ENCODE measurements at places on chromosomes 1 and 21.

GRCh38 chr1:212313616-212314015 lies 28.4 kb downstream of the PPP2R5A start:
- no peak for DNase-seq

DNA sequence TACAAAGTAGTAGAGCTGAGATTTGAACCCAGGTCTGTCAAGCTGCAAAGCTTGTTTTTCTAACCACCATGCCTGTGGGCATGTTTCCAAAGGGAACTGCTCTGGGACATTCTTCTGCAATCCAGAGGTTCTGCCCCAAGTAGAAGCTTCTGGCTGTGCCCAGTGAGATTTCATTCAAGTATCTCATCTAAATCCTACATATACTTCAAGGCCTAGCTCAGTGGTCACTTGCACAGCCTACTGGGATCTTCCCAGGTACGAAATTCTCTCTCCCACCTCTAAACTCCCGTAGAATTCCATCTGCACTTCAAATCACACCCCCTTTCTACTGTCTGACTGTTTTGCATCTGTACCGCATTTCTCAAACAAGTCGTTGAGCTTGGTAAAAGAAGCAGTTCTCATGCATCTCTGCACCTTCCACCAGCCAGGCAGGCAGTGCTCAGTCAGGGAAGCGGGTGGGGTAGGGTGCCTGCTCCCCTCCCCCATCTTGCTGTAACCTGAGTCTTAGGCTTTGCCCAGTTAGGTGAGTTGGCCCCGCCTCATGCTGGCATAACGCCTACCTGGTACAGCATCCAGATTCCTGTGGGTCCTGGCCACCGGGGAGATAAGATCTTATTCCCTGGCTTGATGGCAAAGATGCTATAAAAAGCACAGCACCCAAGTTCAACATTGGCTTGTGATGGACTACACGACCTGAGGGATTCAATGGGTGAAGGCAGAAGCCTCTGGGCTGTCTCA lies 13.5 kb downstream of the SLC9A1 start:
- no peak for DNase-seq

GRCh38 chr1:43402089-43402865 lies 12.6 kb downstream of the SZT2 start:
- no peak for DNase-seq

GRCh38 chr1:150798525-150798924 lies 9.5 kb downstream of the CTSK start:
- no peak for DNase-seq

- no peak for DNase-seq
Measured at GRCh38 chr1:105072850-105073249, 1323.2 kb downstream of the AMY1C start.
